ENCODE measurements at places on chromosomes 2 and 18.

DNA sequence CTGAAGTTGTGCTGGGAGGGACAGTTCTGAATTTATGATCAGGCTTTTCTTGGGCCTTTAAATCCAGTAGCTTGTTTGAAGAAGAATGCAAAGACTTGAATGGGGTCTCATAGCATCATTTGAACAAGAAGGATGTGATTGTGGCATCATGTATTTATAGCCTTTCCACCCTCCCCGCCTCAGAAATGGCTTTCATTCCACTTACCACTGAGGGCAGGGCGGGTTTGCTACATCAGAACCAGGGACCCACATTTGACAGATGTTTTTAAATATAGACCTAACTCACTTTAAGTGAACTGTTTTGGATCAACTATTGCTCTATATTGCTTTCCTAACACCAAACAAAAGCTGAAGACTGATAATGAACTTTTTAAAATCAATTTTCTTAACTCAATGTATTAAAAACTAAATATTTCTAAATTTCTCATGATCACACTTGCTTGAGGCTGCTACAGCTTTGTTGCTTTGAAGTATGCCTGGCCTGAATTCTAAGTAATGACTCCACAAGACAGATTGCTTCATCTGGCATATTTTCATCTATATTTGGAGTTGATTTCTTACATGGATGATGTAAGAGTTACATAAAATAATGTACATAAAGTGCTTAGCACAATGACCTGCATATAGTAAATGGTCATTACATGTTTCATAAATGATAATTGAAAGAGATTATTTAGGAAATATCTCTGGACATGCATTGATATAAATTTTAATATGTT is 1552.9 kb upstream of the SLC39A10 start:
- no peak for DNase-seq

GRCh38 chr18:6010284-6010683 is 115.0 kb upstream of the TMEM200C start:
- no peak for DNase-seq

DNA sequence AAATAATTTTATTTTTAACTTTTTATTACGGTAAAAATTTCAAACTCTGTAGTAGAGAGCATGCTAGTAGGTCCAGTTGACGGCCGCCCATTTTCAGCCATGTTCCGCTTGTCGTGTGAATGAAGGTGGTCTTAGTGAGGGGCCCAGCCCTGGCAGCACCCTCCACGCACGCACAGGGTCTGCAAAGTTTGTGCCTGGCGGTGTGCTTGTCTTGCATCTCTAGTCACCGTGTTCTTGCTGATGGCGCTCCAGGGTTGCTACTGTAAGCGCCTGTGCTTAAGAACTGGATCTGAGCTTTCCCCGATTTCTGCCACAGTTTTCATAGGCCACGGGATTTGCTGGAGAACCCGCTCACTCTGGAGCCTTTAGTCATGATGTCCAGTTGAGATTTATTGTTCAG is 28.9 kb downstream of the LDLRAD4 start:
- no peak for DNase-seq

GRCh38 chr18:75727456-75727855 is 300.0 kb upstream of the SMIM21 start:
- DNase-seq, result no peak

DNA sequence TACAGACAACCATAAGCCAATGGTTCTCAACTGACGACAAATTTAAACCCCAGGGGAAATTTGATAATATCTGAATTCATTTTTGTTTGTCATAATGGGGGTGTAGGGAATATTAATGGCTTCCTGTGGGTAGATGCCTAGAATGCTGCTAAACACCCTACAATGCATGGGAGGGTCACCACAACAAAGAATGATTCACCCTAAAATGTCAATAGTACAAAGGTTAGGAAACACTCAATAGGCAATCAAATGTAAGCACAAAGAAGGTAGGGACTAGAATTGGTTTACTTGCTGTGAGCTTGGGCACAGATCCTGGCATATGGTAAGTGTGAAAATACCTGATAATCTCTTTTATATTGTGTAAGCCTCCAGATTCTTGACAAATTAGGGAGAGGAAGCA is 20.1 kb upstream of the FANCL start:
- no peak for DNase-seq

DNA sequence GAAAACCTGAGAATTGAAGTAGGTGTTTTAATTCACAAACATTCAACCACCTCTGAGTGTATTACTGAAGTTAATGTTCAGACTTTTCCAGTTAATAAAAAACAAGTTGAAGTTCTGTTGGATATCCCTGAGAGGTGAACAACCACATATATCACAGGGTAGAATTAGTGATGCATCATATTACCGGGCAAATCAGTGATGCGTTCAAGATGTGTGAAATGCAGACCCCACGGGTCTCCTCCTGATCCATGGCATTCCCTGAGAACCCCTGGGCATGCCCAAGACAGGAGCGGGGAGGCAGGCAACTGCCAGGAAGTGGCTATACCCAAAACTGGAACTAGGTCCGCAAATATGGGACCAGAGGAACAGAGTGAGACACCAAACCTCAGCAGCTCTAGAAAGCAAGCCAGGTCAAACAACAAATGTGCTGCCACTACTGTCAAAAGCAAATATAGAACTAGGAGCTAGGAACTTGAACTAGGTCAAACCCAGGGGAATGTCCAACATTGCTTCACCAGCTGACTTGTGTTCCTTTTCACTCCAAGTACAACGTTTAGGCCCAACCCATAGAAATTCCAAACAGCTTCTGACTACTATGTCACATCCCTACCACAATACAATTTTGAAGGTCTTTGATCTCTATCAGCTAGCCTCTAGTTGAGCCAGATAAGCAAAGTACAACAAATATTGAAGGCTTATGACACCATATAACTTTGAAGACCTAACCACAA is 20.2 kb downstream of the PSTPIP2 start:
- DNase-seq, result no peak

DNA sequence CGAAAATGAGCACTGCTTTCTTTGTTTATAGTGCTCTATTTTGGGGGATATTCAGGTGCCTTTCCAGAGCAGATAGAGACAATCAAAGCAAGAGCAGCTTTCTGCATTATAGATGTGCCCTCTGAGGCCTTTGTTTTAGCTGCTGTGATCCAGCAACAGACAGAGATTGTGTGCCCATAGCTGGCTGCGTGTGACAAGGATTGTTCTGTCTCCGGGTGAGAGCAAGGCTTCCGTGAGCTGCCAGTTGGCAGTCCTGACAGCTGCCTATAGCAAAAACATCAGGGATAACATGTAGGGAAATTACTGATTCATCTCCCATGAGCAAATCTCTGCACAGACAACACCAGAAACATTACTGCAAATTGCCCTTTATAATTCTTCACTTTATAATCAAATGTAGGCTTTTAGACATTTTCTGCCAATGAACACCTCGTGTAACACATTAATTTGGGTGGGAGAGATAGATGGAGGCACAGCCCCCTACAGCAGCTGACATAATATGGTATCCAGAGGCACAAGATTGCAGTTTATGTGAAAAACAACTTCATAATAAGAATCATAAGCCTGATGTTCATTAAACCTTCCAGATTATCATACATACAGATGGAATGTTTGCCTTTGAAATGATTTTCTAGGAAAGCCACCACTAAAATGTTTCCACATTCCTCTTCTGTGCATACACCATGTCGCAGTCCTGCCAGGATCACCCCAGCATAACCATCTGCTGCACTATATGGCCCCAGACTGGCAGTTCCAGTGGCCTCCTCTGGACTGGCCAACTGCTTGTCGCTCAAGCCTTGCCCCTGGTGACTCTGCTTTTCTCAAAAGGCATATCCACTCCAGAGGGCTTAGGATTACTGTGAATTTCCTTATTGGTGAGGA is 131.2 kb downstream of the TRIB2 start:
- no peak for DNase-seq

DNA sequence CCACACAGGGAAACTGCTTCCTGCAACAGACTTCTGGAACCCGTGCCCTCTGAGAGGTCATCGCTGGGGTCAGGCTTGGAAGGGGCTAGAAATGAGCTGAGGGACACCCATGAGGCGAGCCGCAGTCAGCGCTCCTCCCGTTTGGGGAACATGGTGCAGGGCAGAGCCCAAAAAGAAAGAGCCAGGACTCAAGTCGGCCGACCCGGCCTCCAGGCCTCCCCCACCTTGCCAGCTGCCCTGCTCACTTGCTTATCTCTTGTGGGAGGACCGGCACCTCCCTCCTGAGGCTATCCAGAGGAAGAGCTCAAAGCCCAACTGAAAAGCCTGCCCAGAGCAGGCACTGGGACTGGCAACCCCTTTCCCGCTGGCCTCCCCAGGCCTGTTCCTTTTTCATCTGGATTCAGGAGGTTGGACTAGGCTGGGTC is 43.6 kb downstream of the SCTR start:
- DNase-seq, result no peak

- no peak for DNase-seq
Measured at GRCh38 chr18:45560870-45561269, 54.4 kb upstream of the SLC14A2 start.

DNA sequence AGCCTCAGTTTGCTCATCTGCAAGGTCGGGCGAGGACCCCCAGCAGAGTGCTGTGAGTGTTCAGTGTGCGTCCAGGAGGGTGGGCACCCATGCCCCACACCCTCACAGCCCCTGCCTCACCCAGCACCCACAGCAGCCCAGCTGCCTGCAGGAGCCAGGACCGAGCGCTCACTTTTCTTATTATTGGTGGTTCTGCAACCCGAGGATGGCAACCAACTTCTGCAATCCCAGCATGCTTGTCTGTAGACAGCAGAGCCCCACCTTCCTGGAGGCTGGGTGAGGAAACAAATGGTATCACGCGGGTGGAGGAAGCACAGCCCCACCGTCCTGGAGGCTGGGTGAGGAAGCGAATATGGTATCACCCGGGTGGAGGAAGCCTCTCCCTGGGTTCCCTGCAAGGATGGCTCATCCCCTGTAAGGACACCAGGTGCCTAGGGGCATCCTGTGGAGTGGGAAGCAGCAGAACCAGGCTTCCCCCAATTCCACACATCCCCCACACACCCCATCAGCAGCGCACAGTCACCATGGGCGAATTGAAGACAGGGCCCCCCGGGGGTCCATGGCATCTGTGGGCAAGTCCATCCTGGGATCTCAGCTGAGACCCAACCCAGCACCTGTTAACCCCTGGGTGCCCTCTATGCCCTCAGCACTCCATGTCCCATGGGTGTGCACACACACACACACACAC is 220.5 kb upstream of the RAB6C start:
- DNase-seq, result no peak

DNA sequence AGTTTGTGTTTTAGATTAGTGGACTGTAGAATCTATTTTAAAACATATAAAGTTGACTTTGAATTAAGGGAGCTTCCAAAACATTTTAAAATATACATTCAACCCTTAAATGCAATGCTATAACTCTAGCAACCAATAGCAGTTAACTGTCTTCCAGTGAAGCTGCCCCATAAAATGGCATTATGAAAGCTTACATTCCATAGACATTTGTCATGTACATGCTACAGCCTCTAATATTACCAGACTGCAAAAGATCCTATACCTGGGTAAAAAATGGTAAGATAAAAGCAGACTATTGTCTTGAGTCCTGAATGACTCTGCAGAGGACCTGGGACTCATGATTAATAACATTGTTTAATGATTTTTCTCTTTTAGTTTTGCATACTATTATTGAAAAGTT is 489.4 kb downstream of the LRP1B start:
- DNase-seq, result no peak

- DNase-seq, result no peak
Measured at GRCh38 chr2:121521359-121521758, 9.3 kb upstream of the RNU4ATAC start.

DNA sequence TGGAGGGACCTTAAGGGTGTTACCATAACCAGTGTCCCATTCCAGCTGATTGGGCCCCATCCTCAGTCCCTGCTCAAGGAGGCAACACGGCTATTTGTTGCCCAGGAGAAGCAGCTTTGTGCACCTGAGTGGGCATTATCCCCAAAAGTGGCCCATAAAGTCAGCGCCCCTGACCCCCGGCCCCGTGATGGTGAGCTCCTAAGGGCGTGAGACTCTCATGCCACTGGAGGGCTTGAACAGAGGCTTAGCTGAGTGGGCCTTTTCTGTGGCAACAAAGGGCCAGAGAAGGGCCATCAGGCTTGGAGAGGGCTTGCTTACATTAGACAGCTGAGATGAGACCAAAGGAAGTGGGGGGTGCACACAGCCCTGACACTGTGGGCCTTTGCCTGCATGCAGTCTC is 99.2 kb upstream of the RAB6C start:
- no peak for DNase-seq

DNA sequence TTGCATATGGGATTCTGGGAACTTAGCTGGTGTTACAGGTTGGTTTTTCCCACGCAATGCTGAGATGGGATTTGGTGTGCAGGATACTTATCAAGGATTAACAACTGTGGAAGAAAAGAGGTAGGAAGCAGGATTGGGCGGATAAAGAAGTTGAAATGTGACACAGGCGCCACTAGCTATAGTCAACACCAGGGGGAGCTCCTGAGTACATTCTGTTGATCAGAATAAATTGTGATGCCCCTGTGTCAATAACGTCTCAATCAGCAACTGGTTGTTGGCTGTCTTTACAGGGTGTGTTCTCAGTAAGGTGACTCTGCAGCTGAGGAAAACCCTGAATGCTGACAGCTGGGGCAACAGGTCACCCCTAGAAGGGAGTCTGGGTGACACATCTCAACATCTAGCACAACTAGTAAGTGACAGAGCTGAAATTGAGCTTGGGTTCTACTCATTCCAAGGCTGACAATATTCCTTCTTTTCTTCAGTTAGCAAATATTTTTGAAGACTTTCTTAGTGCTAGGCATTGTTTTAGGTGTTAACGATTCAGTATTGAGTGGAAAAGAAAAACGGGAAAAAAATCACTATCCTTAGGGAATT is 143.0 kb downstream of the ARL6IP6 start:
- DNase-seq, result no peak

DNA sequence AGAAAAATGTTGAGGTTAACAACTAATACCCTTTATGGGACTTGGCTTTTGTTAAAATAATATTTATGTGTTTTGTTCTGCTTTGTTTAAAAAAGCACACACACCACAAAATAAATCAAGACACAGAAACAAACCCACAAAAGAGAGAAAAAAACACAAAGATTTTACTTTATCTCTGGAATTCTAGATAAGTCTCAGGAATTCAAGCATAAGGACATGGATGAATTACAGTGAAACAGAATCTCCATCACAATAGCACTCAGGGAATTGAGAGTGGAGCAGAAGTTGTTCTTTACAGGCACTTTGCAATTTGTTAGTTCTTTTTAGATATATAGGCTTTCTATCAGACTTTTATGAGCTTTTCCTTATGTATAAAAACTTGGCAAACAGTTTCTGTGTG is 360.9 kb upstream of the ZC3H15 start:
- DNase-seq, result no peak

DNA sequence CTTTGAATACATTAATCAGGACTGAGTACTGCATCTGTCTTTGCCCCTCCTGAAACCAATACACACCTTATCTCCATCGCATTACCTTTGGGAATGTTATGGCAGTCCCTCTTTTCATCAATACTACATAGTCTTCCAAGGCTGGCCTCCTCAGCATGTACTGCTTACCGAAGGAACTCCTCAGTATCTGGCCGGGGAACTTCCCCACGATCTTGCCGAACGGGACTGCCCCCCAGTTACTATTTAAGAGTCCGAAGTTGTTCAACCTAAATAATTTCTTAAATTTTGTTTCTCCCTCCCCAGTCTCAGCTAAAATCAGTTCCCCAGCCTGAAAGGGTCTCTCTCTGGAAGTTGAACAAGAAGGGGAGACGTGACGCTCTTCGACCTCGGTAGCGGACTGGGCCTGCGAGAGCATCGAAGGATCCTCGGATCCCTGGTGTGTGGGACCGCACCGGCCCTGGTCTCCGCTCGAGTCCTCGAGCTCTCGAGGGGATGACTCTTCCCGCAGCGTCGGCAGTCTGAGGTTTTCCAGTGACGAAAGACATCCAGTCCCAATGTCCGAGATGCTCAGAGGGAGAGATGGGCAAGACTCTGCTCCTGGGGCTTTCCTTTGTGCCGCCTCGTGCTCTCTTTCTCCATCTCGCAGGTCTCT is 489 bp downstream of the TRMT61B start:
- no peak for DNase-seq

Data from stimulated activated CD8-positive, alpha-beta memory T cell treated with anti-CD3 and anti-CD28 coated beads, Interleukin-7, amount 100 ng/mL, for 1 hour (primary cell).